Type B pancreatic cell (in vitro differentiated cells): ENCODE measurements at places on chromosomes 13 and 19. TPM values are rescaled to one million over a fixed set of nuclear protein-coding genes. Genes with fewer than 3 reads are reported as not detected.

- no peak for DNase-seq
Observed at GRCh38 chr19:48726556-48726955, 7.0 kb upstream of the MAMSTR start.

The TTYH1 gene
- total RNA-seq = 8.7 and 50.7 TPM in 2 replicates

GRCh38 chr13:112207129-112207528 lies 140.2 kb downstream of the SOX1 start:
- no peak for DNase-seq

- no peak for DNase-seq
Observed at GRCh38 chr19:47109541-47110375, 3.8 kb downstream of the ZC3H4 start.

DNA sequence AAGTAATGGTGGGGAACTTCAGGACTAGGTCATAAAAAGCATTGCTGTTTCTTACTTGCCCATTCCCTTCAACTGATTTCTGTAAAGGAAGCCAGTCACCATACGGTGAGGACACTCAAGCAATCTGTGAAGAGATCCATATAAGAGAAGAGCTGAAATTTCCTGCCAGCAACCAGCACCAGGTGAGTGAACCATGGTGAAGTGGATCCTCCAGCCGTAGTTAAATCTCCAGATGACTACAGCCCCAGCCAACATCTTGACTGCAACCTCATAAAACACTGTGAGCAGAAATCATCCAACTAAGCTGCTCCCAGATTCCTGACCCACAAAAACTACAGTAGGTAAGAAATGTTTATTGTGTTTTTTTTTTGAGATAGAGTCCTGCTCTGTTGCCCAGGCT lies 3.8 kb upstream of the SLC6A16 start:
- no peak for DNase-seq
